Stimulated activated CD8-positive, alpha-beta memory T cell treated with anti-CD3 and anti-CD28 coated beads, Interleukin-4, amount 100 ng/mL, for 4 hours (primary cell): ENCODE measurements at places on chromosomes 7 and 10.

GRCh38 chr7:138506764-138507163 is 46.7 kb downstream of the TRIM24 start:
- DNase-seq, result no peak

GRCh38 chr7:95004618-95005247 is 97.3 kb downstream of the PPP1R9A start:
- no peak for DNase-seq

GRCh38 chr7:98995111-98995510 is 116.8 kb downstream of the TRRAP start:
- no peak for DNase-seq

- DNase-seq, result no peak
Observed at GRCh38 chr10:65907199-65907712, 1018.6 kb upstream of the LRRTM3 start.

GRCh38 chr10:123229927-123230630 is 75.9 kb downstream of the BUB3 start:
- no peak for DNase-seq
